ENCODE measurements at places on chromosomes 3 and 15. TPM values are rescaled to one million over a fixed set of nuclear protein-coding genes. Genes with fewer than 3 reads are reported as not detected.

GRCh38 chr3:38992117-38992760, 59.5 kb downstream of the SCN11A start:
- H3K27me3 ChIP-seq, result no peaks in the 10 kb centered on the region
- peak overlapping the region; percentile 75 for H3K27ac ChIP-seq
- H3K36me3 ChIP-seq, result no peaks in the 10 kb centered on the region
- peak; percentile 91 for DNase-seq

- H3K4me1 ChIP-seq, result no peaks in the 10 kb centered on the region
- H3K4me3 ChIP-seq, result no peak overlapping the region
- H3K27ac ChIP-seq, result no peak overlapping the region
- no peaks in the 10 kb centered on the region for H3K27me3 ChIP-seq
- no peaks in the 10 kb centered on the region for H3K36me3 ChIP-seq
- no peak for DNase-seq
Measured at GRCh38 chr3:115758076-115758763, 134.9 kb downstream of the GAP43 start.

DNA sequence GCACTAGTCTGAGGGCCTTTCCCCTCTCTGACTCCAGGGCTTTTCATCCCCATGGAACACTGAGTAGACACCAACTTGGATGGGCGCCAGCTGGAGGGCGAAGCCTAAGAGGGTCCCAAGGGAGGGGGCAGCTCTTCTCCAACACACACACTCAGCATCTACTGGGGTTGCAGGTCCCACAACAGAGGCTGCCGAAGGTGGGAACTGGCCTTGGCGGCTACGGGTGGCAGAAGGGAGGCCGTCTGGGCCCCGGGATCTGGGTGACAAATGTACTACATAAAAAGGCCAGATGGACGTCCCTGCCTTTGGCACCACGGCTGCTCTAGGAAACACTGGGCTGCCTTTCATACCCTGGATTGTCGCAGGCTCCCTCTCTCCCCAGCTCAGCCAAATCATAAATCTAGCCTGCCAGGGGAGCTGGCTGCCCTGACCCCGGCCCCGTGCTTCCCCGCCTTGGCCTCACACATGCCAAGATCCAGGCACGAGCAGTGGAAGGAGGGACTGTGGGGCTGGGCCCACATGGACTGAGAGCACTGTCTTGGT, 31.5 kb downstream of the SEMA5B start:
- H3K36me3 ChIP-seq, result no peaks in the 10 kb centered on the region
- no peaks in the 10 kb centered on the region for H3K4me1 ChIP-seq
- H3K4me3 ChIP-seq, result no peak overlapping the region
- peaks cover 81% of the 10 kb centered on the region for H3K27me3 ChIP-seq
- DNase-seq, result no peak
- no peak overlapping the region for H3K27ac ChIP-seq

GRCh38 chr15:69451951-69452691, 497 bp upstream of the RPLP1 start:
- H3K27ac ChIP-seq, result peak overlapping the region; percentile 51
- peak overlapping the region; percentile 44 for H3K4me3 ChIP-seq
- H3K36me3 ChIP-seq, result peaks cover 22% of the 10 kb centered on the region
- peaks cover 9% of the 10 kb centered on the region for H3K4me1 ChIP-seq
- peak; percentile 56 for DNase-seq

GRCh38 chr3:117736846-117737245, 1027.3 kb downstream of the TUSC7 start:
- DNase-seq, result peak; percentile 57
- no peaks in the 10 kb centered on the region for H3K36me3 ChIP-seq
- H3K4me1 ChIP-seq, result peaks cover 11% of the 10 kb centered on the region
- no peak overlapping the region for H3K27ac ChIP-seq

The SKOR1 gene
- total RNA-seq, result not detected

- H3K36me3 ChIP-seq, result no peaks in the 10 kb centered on the region
- no peak overlapping the region for H3K4me3 ChIP-seq
- DNase-seq, result no peak
- H3K27ac ChIP-seq, result no peak overlapping the region
- H3K27me3 ChIP-seq, result peaks cover 7% of the 10 kb centered on the region
- no peaks in the 10 kb centered on the region for H3K4me1 ChIP-seq
Measured at GRCh38 chr3:138460536-138461205, 26.3 kb downstream of the ESYT3 start.

GRCh38 chr15:77773903-77774302, 141.2 kb upstream of the LINGO1 start:
- no peak overlapping the region for H3K27ac ChIP-seq
- H3K4me1 ChIP-seq, result no peaks in the 10 kb centered on the region
- H3K36me3 ChIP-seq, result no peaks in the 10 kb centered on the region

DNA sequence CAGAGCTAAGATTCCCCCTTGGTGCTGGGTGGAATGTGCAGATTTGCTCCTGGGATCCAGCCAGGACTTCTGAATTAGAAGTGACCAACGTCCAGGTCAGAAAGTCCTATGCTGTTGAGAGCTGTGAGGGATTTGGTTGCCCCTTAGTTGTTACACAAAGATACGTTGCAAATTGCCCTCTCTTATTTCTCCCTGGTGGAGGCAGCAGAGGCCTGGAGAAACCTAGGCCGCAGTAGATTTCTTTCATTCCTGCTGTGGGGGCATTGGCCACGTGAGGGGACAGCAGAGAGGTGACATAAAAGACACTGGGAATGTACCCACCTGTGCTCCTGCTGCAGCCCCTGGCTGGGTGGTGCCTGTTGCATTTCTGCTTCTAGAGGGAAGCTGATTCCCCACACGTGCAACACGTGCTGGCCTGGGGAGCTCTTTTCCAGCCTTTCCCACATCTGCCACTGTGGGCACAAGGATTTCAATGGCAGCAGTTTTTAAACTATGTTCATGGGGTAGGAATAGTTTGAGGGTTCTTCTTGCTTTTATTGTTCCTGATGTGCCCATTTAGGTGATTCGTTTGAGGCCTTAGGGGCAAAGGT, 65.7 kb downstream of the SYNM start:
- peak overlapping the region; percentile 8 for H3K27ac ChIP-seq
- H3K36me3 ChIP-seq, result peaks cover 21% of the 10 kb centered on the region
- H3K4me3 ChIP-seq, result no peak overlapping the region

DNA sequence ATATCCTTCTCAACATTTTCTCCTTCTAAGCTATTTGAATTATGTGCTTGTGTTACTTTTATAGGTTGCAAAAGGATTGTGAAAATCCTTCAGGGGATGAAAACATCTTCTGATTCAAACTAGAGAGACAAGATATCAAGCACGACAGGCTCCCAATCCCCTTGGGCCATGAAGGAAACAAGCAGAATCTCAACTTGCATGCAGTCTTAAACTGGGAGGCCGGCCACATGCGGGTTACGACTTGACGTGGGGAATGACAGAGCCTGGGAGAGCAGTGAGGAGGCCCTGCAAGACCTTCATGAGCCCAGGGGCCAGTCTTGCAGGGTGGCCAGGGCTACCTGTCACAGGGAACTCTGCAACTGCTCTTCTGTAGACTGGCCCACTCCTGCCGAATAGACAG, 94.4 kb downstream of the SCN11A start:
- no peak for DNase-seq
- no peak overlapping the region for H3K27ac ChIP-seq
- H3K4me1 ChIP-seq, result no peaks in the 10 kb centered on the region
- peaks cover 3% of the 10 kb centered on the region for H3K27me3 ChIP-seq
- H3K4me3 ChIP-seq, result no peak overlapping the region

DNA sequence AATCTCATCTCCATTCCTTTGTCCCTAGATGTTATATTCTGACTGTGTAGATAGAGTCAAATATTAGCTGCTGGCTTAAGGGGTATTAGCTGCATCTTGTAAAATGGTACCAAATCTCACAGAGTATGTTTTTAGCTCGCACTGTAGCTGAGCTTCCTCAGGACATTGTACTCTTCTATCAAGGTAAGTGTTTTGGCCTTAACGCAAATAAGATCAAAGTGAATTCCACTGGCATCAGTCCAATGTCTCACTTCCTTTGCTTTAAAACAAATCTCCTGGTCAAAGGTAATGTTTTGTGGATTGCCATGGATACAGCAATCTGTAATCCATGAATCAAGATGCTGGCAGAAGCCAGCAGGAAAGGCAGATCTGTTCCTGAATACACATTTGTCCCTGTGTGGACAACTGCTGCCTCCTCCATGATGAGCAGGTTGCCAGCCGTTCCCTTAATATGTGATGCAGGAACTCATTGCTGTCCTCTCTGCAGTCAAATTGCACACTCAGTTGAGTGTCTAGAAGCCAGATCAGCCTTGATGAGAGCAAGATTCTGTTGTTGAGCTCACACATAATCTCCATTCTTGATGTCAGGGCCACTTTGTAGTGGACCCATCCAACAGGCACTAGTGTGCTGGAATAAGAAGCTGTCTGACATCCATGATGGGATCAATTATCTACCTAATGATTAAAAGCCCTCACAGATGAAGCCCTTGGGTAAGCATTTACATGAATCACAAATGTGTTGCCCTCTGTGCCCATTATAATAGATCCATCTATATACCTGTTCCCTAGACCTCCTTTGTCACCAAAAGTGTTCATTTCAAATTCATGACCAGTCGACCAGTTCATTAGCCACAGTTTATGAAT, 96.6 kb upstream of the AGTR1 start:
- no peak overlapping the region for H3K27ac ChIP-seq
- 0 out of 2 replicates have a peak, but pooled peaks cover 2% of the 10 kb centered on the region for H3K4me1 ChIP-seq
- no peaks in the 10 kb centered on the region for H3K27me3 ChIP-seq
- no peak overlapping the region for H3K4me3 ChIP-seq

DNA sequence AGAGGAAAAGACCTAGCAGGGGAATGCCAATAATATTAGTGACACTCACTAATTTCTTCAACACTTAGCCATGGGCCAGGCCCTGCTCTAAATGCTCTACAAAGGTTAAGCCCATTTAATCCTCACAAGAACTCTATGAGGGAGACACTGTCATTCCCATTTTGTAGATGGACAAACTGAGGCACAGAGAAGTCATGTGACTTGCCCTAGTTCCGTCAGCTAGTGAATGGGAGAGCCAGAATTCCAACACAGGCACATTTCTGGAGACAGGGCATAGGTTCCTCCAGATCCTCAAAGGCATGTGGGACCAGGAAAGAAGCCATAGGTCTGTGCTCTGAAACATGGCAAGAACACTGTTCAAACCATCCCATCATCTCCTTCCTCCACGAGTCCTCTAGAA, 31.5 kb downstream of the LOXL1 start:
- no peak for DNase-seq
- no peak overlapping the region for H3K4me3 ChIP-seq
- H3K27ac ChIP-seq, result no peak overlapping the region
- peaks cover 19% of the 10 kb centered on the region for H3K4me1 ChIP-seq

DNA sequence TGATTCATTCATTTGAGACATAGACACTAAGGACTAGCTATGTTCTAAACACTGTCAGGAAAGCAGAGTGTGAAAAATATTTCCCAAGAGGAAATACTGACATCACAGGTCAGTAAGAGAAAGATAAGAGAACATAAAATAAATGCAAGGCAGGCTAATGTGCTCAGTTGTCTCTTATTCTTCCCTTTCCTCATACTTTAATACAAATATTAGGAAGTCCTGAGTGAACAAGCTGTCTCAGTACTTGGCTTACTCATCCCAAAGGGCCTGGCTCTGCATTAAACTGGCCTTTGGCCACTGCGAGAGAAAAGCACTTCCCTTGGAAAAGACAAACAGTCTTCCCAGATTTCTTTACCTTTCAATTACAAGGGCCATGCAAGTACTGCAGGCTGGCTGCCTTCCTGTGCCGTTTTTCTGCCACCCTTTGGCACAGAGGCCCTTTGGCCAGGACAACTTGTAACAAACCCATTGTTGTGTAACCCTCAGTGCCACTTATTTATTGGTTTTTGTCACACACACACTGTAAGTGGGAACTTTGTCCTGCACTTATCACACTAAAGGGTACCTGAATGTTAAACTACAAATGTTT, 31.7 kb downstream of the EDC3 start:
- H3K36me3 ChIP-seq, result peaks cover 1% of the 10 kb centered on the region
- H3K27ac ChIP-seq, result peak overlapping the region; percentile 39
- H3K4me3 ChIP-seq, result no peak overlapping the region
- H3K4me1 ChIP-seq, result peaks cover 6% of the 10 kb centered on the region
- H3K27me3 ChIP-seq, result no peaks in the 10 kb centered on the region
- peak; percentile 75 for DNase-seq

The FBXL22 gene
- 0.28 TPM for total RNA-seq

- H3K36me3 ChIP-seq, result no peaks in the 10 kb centered on the region
- no peak overlapping the region for H3K4me3 ChIP-seq
- H3K4me1 ChIP-seq, result no peaks in the 10 kb centered on the region
- DNase-seq, result peak; percentile 61
- H3K27me3 ChIP-seq, result no peaks in the 10 kb centered on the region
Measured at GRCh38 chr3:172808969-172809546, 58.5 kb downstream of the ECT2 start.

The CHCHD4 gene
- 12.2 TPM for total RNA-seq

The SLC22A13 gene
- under 0.01 TPM for total RNA-seq

- no peaks in the 10 kb centered on the region for H3K27me3 ChIP-seq
- no peak overlapping the region for H3K4me3 ChIP-seq
- no peaks in the 10 kb centered on the region for H3K36me3 ChIP-seq
- no peak overlapping the region for H3K27ac ChIP-seq
- no peaks in the 10 kb centered on the region for H3K4me1 ChIP-seq
Measured at GRCh38 chr3:125220183-125220582, 7.6 kb upstream of the SLC12A8 start.

- H3K4me1 ChIP-seq, result no peaks in the 10 kb centered on the region
- no peak overlapping the region for H3K4me3 ChIP-seq
- H3K27ac ChIP-seq, result no peak overlapping the region
- no peaks in the 10 kb centered on the region for H3K36me3 ChIP-seq
Measured at GRCh38 chr3:102736288-102736974, 301.6 kb downstream of the ZPLD1 start.

The NR1I2 gene
- total RNA-seq, result not detected

DNA sequence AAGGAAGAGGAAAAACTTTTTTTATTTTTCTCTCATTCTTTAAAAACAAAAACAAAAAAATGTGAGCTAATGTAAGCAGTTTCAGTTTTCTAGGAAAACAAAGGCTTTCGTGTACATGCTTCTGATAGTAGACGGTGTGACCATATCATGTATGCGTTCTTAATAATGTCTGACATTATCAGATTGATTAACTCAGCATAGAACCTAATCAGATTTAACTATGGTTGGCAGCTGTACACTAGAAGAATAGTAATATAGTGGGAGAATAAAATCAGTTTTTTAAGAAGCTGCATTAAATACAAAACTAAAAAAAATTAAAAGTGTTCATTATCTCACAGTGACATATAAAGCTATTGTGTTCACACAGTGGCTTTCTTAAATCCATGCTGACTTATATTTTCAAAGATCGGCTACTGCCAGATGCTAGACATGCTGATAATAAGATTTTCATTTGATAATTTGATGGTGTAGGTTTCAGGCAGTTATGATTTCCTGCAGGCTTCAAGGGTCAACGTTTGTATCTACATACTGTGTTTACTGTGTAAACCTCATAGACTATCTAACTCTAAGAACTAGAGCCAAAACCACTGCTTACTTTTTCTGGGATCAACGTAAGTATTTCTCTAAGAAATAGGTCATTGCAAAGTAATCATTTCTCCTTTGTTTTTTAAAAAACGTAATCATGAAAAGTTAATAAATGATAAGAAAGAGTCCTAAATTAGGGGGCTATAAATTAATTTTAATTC, 74.0 kb downstream of the UBE2E2 start:
- H3K27me3 ChIP-seq, result no peaks in the 10 kb centered on the region
- DNase-seq, result no peak
- H3K4me1 ChIP-seq, result no peaks in the 10 kb centered on the region

The EMC7 gene
- 58.6 TPM for total RNA-seq

- H3K27ac ChIP-seq, result peak overlapping the region; percentile 86
- peak; percentile 73 for DNase-seq
- H3K4me3 ChIP-seq, result no peak overlapping the region
- no peaks in the 10 kb centered on the region for H3K27me3 ChIP-seq
- peaks cover 12% of the 10 kb centered on the region for H3K4me1 ChIP-seq
- H3K36me3 ChIP-seq, result peaks cover 10% of the 10 kb centered on the region
Measured at GRCh38 chr3:58434990-58435389, 1.4 kb upstream of the PDHB start.

The CCDC54 gene
- not detected for total RNA-seq

The TBC1D21 gene
- not detected for total RNA-seq

The FGF7 gene
- 34.8 TPM for total RNA-seq

The RLBP1 gene
- total RNA-seq, result not detected

Data from IMR-90 (cell line).